ENCODE measurements at places on chromosomes 5 and 9.

DNA sequence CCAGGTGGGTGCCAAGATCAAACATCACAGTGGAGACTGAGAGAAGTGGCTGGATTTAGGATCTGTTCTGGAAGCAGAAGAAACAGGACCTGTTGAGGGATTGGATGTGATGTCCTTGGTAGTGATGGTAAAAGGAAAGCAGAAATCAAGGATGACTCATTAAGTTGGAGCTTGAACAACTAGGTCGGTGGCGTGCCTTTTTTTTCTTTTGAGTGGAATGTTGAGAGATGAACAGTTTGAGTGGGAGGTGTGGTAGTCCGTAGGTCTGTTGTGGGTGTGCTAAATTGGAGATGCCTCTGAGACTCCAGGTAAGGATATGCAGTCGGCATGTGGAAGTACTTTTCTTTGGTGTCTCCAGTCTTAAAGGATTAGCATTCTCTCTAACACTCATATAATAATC is 92.1 kb upstream of the IL12B start:
- DNase-seq: no peak

DNA sequence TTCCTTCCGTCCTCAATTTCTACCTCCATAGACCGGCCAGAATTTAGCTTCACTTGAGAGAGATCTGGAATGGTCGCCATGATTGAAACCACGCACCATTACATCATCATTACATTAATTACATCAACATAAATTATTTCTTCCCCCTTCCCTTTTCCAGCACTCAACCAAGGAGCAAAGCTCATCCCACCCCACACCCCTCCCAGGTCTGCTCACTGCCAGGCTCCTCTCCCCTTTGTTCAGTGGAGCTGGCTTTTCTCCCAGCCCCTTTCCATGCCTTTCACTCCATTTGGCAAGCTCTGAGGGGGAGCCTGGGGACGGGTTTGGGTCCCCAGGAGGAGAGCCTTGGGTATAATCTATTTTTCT is 8.4 kb downstream of the RACK1 start:
- DNase-seq: no peak

GRCh38 chr5:38607396-38607795 is 51.0 kb upstream of the LIFR start:
- DNase-seq: peak; percentile 4

GRCh38 chr9:125145425-125145824 is 2.1 kb upstream of the SCAI start:
- no peak for DNase-seq

GRCh38 chr9:104367507-104367906 is 136.6 kb upstream of the OR13F1 start:
- no peak for DNase-seq

DNA sequence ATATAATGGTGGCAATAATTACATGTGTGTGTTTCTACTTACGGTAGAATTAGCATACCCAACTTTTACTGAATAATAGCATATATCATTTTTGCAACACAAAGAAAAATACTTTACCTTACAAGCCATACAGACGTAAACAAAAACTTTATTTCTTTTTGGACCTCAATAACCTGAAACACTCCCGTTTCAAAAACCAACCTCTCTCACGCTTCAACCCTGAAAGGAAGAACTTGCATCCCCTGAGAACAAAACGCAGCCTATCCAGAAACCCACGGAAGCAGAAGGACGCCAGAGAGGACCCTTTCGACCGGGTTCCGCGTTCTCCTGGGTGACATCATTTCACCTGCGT is at the start of gene RNF38:
TSS of gene RNF38 (minus strand) at position 290 of the 352 bp plus-strand sequence. CDS start at position 129, 161 bp downstream.
- DNase-seq: no peak

Measured in CD4-positive, alpha-beta T cell (primary cell).